ENCODE measurements at places on chromosomes 3 and 15.

GRCh38 chr15:22954798-22955543 lies 25.2 kb downstream of the CYFIP1 start:
- no peak for DNase-seq

- DNase-seq, result peak; percentile 78
These were observed 525.8 kb upstream of the PROK2 start for GRCh38 chr3:72310419-72311380.

DNA sequence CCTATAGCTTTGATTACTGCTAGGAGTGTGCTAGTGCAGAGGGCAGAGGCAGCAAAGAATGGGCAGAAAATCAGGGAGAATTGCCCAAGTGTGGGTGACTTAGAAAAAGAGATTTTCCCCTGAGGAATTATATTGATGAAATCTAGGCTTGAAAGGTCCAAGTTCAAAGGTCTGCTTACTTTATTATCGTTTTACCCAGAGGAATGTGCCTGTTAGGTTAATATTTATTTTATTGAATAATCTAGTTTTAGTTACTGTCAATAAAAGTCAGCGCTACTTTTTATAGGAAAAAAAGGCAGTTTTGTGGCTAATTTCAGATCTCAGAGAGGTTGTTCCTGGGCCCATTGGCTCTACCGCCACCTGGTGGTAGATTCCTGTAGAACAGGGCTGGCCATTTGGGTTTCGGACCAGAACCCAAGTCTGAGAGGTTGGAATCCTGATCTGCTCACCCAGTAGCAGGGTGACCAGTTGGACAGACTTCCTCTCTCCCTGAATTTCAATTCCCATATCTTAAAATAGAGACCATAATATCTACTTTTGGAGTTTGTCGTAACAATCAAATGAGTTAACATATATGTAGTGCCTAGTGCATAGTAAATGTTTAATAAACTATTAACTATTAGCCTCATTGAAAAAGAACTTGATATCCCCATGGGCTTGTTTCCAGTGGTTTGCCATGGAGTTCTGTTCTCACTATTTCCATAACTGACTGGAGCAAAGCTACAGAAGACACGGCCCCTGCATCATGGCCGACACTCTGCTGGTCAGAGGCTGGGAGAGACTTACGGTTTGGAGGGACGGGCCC lies 62.7 kb upstream of the ZNF148 start:
- DNase-seq, result peak; percentile 74

DNA sequence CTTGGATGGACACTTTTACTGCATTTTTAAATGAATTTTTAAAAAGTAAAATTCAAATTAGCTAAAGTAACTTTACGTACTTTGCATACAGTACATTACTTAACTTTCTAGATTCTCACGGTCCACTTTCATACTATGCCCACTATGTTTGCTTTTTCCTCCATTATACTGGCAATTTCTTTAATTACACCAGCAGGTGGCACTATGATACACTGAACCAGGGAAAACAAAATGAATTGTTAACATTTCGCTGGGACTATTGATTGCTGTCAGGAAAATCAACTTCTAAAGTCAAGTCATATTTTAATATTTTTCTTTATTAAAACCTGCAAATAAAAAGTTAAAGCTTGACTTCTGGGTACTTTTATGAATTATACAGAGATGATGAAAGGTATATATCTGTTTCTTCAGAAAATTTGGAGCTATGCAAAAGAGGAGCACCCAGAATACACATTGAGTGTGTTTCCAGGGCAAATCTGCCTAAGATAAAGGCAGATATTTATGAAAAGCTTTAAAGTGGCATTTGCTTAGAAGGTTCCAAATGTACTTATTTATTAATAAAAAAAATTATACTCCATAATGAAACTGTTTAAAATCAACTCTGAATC lies 21.8 kb upstream of the POU1F1 start:
- DNase-seq, result peak; percentile 82

DNA sequence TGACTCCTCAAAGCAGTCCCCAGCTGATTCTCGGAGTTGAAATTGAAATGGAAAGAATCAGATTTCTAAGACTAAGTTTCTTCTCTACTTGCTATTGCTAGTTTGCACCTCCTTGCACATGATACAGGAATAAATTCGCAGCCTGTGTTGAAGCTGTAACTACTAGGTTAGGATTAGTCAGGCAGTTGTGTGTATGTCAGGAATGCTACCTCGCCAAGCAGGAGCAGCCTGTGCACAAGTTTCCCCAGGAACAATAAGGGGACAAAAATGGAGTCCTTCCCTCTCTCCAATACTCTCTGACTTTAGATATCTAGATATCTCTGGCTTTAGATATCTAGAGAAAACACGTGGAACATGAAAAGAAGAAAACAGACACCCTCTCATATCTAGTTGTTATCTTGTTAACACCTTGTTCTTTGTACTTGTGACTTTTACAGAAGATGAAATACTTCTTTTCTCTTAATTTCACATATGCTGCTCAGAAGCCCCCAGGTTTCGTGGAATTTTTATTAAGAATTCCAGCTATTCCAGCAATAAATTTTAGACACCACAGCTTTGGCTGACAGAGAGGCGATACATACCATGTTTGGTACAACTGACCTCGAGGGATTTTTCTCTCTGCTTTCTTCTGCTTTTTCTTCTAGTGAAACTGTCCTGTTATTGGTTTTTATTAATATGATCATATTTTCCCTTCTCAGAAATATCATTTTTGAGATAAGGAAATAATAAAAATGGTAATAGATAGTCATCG lies 56.1 kb upstream of the CMSS1 start:
- no peak for DNase-seq

GRCh38 chr3:67647390-67647878 lies 7.0 kb downstream of the SUCLG2 start:
- DNase-seq, result no peak

Measured in hematopoietic multipotent progenitor cell treated with erythropoietin and hydrocortisone succinate and interleukin-3 and kit ligand, for 6 days (in vitro differentiated cells).